M059J (cell line): ENCODE measurements at places on chromosomes 2 and 18. TPM values are rescaled to one million over a fixed set of nuclear protein-coding genes. Genes with fewer than 3 reads are reported as not detected.
A peak's percentile ranks its signal among the peaks of the same experiment; 100 is the strongest.

GRCh38 chr2:221429741-221430491, 142.2 kb downstream of the EPHA4 start:
- DNase-seq, result peak; percentile 54

GPR45 gene
- total RNA-seq, result not detected in 2 replicates

SERPINB3 gene
- total RNA-seq, result not detected in 2 replicates

DNA sequence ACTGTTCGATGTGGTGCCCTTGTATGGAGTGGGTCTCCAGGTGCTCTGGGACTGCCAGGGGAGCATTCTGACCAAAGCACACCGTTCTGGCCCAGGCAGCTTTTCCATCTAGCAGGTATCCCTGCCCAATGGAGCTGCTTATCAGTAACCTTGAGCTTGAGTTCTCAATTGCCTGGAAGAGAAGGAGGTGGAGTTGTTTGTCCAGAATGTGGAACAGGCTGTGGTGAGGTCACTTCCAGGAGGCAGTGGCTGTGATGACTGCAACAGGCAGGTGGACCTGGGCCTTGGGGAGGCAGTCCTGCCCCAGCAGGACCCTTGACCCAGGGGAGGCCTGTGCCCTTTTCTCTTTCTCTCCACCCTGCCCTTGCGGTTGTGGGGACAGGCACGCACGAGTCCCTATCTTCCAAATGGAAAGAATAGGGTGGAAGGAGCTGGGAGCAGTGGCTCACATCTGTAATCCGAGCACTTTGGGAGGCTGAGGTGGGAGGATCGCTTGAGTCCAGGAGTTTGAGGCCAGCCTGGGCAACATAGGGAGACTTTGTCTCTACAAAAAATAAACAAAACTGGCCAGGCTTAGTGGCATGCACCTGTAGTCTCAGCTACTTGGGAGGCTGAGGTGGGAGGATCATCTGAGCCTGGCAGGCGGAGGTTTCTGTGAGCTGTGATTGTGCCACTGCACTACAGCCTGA, 66.2 kb upstream of the MCFD2 start:
- DNase-seq, result no peak

- no peak for DNase-seq
These were observed 98.4 kb downstream of the PIEZO2 start for GRCh38 chr18:11050966-11051365.

- peak; percentile 73 for DNase-seq
These were observed 42.0 kb upstream of the CCDC150 start for GRCh38 chr2:196597531-196597930.

PRSS56 gene
- total RNA-seq, result not detected in 2 replicates

DNA sequence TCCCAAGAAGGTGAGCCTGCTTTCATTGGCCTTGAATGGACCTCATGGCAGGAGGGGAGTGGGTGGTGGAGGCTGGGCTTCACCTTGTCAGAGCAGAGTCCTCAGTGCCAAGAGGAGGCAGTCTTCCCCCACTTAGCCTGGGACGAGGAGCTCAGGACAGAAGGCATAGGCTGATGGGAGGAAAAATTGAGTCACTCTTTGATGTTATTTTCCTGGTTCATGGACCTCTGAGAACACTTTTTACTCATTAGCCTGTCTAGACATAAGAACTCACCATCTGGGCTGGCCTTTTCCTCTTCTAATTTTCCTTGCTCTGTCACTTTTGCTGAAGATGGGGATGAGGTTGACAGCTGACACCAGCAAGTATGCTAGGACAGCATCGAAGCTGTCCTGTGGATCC, 225.7 kb upstream of the TNP1 start:
- DNase-seq, result peak; percentile 56

DNA sequence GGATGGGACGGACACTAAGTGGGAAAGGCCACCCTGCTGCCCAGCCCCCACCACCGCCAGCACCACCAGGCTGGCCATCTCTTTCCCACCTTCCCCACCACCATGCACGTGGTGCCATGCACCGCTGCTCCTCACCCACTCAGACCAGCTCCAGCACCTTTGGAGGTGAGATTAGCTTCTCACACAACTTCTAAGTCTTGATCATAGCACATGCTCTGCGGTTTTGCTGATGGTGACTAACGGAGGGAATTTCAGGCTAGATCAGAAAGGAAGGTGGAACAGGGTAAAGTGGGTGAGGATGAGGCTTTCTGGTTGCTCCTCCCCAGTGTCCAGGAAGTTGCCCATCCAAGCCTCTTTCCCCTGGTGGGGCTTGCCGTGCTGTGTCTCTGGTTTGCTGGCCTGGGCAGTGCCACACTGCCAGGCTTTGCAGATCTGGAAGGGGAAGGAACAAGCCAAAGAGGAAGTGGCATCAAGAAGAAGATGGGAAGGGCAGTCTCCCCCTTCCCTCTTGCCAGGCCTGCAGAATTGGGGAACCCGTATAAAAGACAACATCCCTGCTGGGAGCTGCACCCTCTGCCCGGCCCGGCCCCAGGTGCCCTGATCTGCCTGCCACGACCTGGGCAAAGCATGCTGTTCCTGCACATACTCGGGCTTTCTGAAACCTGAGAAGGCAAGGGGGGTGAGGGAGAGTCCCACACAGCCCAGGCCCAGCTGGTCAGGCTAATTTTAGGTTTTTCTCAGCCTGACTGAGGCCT, 44.3 kb upstream of the CAB39 start:
- peak; percentile 89 for DNase-seq

GRCh38 chr18:29855637-29856036, 1186.9 kb downstream of the DSC3 start:
- no peak for DNase-seq

GRCh38 chr18:3605486-3605952, 155.5 kb downstream of the TGIF1 start:
- peak; percentile 37 for DNase-seq

ASPRV1 gene
- total RNA-seq, result 0.15 and 0.49 TPM in 2 replicates

- no peak for DNase-seq
These were observed 43.1 kb downstream of the MAP4K4 start for GRCh38 chr2:101740555-101740964.

EVX2 gene
- total RNA-seq, result not detected in 2 replicates

- DNase-seq, result peak; percentile 41
These were observed 1.2 kb downstream of the ANTXR1 start for GRCh38 chr2:69013840-69014821.

LINC00305 gene
- total RNA-seq, result not detected in 2 replicates

DNA sequence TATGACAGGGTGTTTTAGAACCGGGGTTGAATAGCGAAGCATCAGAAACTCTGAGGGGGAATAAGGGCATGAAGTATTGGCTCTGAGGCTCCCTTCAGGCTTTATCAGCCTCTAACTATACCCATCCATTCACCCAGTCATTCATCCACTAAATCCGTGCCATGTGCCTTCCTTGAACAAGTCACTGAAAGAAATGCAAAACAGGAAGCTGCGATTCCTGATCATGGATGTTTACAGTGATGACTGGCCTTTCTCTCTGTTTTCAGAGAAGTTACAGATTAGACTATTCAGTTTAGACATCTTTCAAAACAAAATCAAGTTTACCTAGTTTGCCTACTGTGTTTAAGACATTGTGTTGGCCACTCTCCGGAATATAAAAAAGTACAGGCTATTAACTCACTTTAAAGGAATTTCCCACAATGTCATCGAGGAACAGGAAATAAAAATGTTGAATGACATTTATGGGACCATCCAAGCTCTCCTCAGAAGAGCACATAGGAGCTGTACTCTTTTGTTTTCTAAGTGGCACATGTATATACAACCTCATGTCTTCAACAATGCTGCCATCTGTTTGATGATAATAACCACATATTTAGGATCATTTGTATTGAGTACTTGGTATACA, 43.8 kb upstream of the SLC14A1 start:
- DNase-seq, result peak; percentile 43

ACADL gene
- total RNA-seq, result not detected in 2 replicates

GRCh38 chr2:30765876-30766470, 41.3 kb downstream of the CAPN13 start:
- DNase-seq, result no peak

GRCh38 chr2:54388076-54388475, 68.1 kb upstream of the SPTBN1 start:
- no peak for DNase-seq

DNA sequence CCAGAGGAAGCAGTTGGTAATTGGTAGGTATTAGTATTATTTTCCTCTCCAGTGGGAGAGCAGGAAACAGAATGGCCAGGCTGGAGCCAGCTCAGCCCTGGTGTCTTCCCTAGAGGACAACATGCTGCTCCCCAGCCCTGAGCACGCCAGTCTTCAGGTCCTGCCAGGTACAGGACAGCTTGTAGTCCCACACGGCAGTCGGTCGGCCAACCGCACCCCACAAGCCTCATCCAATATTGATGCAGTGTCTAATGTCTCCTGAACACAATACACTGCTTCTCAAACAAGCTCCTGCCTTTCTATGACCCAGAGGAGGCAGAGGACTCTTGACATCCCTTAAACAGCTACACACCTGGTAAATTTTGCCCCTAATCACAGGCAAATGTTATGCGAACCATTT, 71.0 kb upstream of the PPP1CB start:
- DNase-seq, result no peak

DNA sequence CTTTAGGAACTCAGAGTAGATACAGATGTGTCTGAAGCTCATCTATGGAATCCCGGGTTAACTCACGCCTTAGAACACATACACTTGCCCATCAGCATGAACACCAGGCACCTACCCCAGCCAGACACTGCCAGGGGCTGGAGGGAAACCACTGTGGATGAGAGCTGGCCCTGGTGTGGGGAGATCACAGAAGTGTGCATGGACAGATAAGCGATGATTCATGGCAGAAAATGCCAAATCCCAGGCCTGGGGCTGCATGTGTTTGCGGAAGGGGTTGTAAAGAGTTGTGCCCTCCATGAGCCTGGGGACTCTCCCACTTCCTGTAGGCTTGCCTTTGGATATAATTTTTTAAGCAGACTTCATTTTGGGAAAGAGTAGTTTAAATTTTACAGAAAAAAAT, 193.4 kb downstream of the FHOD3 start:
- DNase-seq, result no peak

- DNase-seq, result no peak
These were observed 45.8 kb upstream of the NFU1 start for GRCh38 chr2:69483024-69483423.

SERPINB10 gene
- not detected in 2 replicates for total RNA-seq

DNA sequence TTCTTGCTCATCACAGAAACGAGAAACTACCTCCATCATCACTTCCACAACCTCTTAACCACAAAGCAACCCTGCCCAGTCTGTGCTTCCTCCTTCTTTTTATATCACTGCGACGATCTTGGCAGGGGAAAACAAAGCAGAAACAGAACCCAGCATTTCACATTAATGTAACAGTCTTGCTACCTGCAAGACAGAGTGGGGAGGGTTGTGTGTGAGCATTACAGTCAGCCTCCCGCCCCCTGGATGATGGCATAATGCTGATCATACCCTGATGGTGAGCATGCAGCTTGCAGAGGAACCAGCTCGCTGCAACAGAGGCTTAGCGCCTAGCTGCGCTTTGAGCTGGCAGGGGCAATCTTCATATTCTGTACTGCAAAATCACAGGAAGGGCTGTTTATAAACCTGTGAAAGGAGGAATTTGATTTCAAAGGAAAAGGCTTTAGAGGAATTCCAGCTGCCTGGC, 376.1 kb downstream of the IRS1 start:
- DNase-seq, result peak; percentile 70

CERKL gene
- 0.81 and 2.2 TPM in 2 replicates for total RNA-seq

- no peak for DNase-seq
These were observed 324.2 kb upstream of the RGPD4 start for GRCh38 chr2:107502539-107502938.

DNA sequence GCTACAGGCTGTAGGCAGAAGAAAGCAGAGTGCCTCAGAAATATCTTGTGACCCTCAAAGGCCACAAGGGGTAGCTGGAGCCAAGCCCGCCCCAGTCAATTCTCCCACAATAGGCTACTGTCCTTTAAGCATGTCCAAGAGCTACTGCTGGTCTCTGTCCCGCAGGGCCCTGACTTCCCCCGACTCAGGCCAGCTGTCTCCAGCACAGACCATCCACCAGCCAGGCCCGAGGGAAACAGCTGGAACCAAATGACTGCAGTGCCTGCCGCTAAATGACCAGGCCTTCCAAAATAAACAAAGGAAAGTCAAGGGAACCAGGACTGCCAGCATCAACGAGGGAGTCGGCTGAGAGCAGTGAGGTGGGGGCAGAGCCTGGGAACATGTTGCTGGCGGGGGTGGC, 36.7 kb downstream of the MCFD2 start:
- DNase-seq, result peak; percentile 72

DNA sequence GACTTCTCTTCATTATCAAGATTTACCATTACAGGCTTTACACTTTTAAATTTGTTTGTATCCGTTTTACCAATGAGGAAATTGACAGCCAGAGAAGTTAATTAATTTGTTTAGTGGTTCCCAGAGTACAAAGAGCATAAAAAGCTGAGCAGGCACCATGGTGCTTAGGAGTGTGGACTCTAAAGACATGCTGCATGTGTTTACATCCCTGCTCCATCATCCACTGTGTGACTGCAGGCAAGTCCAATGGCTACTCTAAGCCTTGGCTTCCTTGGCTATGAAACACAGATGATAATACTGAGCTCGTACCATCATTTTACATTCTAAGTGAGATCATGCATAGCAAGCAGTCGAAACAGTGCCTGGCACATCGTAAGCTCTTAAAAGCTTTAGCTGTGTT, 108.0 kb upstream of the SLC35G4 start:
- DNase-seq, result no peak

- no peak for DNase-seq
These were observed 114.5 kb downstream of the GYPC start for GRCh38 chr2:126770466-126770865.

GRCh38 chr18:80163183-80163582, 54.1 kb downstream of the ADNP2 start:
- DNase-seq, result no peak
